CD4-positive, alpha-beta T cell (primary cell): ENCODE measurements at places on chromosomes 3 and 15.

- no peak for DNase-seq
Observed at GRCh38 chr3:3443482-3443881, 264.0 kb upstream of the CRBN start.

- DNase-seq = no peak
Observed at GRCh38 chr3:51373658-51374421, 11.3 kb upstream of the MANF start.

GRCh38 chr3:161420746-161421145, 49.4 kb upstream of the SPTSSB start:
- no peak for DNase-seq

- DNase-seq = no peak
Observed at GRCh38 chr15:69511015-69511414, 58.4 kb downstream of the RPLP1 start.

DNA sequence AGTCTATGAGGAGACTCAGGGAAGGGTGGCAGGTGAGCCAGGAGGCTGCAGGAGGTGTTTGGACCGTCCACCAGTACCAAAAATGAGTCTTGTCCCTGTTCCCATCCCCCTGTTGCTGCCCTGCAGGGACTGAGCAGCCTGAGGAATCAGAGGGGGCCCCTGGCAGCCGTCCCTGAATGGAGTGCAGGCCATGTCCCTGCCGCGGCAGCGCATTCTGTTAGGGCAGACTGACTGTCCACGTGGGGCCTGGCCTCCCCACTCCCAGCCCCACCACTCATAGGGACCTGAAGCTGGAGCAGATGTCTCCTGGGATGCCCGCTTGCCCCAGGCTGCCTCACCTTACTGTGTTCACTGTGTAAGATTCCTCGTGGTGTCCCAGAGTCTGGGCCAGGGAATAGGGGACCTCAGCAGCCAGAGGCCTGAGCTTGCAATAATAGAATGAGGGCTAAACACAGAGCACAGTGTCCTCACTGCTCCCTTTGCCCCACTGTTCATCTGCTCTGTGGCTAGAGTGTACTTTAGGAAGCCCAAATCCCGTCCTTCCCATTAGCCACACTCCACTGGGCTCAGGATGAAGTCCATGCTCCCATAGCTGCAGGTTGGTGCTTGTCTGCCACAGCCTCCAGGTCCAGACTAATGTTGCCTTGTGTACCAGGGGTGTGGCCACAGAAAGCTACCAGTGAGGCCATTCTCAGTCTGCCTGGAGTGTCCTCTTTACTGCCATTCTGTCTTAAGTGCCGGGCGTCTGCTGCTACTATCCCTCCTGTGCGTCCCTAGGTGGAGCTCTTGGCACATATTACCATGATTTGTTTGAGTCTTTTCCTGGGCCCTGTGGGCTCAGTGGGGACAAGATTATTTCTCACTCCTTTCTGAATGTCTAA, 63.2 kb downstream of the HCN4 start:
- no peak for DNase-seq

DNA sequence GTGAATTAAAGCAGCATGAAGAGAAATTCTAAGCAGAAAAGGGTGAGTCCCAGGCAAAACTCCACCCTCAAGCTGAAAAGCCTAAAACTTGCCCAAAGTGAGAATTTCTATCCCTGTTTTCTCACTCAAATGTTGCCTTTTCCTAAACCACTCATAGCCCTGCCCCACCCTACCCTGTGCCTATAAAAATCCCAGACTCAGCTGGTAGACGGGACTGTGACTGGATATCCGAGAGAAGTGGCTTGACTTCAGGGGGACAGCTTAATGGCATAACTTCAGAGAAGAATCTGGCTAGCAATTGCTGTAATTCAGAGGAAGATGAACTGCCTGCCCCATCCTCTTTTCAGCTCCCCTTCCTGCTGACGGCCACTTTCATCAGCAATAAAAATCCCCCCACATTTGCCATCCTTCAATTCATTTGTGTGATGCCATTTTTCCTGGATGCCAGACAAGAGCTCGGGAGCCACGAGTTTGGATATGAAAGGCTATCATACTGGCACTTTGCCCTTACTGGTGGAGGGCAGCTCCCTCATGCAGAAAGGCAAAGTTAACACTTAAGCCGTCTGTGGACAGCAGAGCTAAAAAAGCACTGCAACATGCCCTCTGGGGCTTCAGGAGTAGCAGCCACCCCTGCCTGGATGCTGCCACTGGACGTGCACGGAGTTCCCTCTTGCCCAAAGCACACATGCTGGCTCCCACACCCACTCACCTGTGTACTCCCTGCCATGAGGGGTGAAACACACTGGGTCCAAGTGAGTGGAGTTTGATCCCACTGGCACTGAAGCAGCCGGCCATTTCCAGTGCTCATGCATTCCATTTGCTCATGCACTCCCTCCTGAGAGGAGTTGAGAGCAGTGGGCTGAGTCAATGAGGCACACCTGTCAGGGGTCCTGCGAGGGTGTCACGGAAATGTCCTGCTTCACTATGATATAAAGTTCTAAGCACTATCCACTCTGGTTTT, 670.6 kb downstream of the PLOD2 start:
- no peak for DNase-seq

GRCh38 chr3:52498137-52499054, 3.3 kb downstream of the STAB1 start:
- no peak for DNase-seq

DNA sequence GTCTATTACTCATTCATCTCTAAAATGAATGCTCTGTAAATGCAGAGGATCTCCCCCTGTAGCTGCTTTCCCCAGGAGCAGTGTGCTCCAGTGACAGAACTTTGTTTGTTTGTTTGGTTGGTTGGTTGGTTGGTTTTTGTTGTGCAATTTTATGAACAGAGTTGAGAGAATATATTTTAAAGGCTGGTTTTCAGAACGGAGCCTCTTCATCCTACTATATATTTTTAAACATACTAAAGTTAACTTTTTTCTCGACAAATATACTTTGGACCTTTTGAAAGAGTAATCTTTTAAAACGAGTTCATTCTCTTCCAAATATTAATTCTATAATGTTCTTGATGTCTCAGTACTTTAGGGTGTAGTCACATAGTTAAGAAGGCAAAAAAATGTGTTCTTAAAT, 20.2 kb downstream of the RYR3 start:
- no peak for DNase-seq

DNA sequence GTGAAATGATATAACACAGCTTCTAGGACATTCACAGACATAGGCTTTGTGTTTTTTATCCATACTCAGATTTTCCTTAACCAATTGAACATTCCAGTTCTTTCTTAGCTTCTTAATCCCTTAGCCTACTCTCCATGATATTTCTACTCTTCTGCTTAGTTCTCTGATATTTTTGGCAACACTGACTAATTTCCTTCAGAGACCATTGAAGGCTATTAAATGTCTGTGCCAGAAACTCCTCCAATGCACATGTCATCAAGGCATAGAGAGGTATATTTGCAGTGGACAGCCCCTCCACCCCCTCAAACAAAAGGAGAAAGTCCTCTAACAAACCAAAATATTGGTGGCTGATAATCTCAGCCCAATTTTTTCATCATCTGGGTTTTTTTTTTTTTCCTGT, 105.9 kb upstream of the TSC22D2 start:
- DNase-seq = no peak

DNA sequence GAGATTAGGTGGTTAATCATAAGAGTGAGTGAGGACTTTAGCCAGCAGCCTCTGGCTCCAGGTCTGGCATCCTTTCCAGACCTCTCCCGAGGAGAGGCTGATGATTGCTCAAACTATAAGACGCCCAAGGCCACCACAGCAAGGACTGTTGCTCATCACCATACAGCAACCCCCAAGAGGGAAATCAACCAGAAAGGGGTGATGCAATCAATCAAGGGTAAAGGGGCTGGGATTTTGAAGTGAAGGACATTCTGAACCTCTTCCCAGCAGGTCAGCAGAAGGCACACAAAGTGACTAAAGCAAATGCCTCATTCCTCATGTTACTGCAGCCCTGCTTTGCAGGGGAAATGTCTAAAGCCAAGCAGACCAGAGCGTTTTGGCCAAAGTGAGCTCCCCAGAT, 247.3 kb upstream of the IGF1R start:
- no peak for DNase-seq

DNA sequence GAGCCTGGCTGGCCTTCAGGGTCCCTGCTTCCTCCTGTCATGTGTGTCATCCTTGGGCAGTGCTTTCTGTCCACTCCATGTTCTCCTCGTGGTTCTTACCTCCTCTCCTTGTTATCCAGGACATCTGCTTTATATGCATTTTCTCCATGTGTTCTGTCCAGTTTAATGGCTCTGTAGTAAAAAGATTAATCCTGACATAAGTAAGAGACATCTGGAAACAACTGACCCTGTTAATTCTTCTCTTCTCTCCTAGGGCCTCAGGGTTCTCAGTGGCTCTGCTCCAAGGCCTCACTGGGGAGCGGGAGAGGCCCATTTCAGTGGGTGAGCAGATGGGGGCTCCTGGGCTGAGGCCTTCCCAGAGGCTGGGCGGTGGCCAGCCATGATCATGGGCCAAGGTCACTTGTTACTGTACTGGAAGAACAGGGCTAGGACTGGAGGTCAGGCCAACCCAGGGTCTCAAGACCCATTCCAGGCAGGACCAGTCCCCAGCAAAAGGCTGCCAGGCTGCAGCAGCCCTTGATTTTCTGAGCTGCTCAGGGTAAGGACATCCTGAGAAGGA, 20.2 kb upstream of the CDCP1 start:
- no peak for DNase-seq

- DNase-seq = no peak
Observed at GRCh38 chr3:487614-488013, 291.1 kb downstream of the CHL1 start.

- DNase-seq = no peak
Observed at GRCh38 chr3:119619094-119619493, 21.4 kb downstream of the PLA1A start.

GRCh38 chr3:60246361-60246760, 1004.9 kb downstream of the FHIT start:
- DNase-seq = no peak

DNA sequence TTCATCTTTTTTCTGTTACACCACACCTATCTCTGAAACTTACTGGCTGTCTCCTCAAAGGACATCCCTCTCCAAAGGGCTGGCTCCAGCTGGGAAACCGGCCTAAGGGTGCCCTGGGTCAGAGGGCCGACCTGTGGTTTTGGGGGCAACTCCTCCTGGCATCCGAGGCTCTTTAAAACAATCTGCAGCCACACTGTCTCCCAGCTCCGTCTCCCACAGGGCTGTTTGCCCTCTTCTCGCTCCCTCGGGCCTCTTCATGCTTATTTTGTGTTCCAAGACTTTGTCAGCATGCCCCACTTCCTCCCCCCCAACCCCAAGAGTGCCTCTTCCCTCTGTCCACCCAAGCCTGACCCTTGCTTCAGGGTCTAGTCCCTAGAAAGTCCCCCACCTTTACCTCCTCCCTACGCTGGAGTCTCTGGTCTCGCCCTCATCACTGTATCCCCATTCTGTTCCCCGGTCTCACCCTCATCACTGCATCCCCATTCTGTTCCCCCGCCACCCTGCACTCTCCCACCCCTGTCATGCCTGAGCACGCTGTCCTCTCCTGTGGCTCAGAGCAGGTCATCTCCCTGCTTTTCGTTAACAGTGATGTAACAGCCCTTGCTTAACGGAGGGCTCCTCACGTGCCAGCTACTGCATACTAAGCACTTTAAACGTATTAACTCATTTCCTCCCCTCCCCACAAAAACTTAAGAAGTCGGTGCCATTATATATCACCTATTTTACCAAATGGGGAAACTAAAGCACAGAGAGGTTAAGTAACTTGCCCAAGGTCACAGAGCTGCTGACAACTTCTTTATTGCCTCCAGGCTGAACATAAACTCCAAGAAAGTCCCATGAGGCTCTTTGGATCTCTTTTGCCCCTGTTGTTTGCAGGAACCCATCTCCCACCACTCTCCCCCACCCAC, 1.1 kb upstream of the CSK start:
- DNase-seq = no peak

DNA sequence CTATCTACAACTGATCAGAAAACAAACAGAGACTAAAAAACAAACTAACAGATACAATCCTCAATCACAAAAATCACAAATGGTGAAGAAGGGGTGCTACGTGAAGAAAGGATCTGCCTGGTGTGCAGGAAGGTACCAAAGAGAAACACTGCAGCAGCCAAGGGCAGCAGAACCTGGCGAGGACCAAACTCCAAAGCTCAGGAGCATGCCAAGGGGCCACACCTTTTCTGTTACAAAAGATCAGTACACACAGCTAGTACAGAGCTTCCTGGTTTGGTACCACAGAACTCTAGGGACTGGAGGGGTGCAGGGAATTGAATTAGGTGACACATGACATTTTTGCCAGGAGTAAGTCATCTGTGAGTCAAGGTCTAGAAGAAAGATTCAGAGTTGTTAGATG, 107.4 kb upstream of the GRM7 start:
- no peak for DNase-seq

GRCh38 chr15:58549013-58549784, 117.4 kb downstream of the LIPC start:
- no peak for DNase-seq

- no peak for DNase-seq
Observed at GRCh38 chr3:68172039-68172438, 517.6 kb upstream of the SUCLG2 start.

DNA sequence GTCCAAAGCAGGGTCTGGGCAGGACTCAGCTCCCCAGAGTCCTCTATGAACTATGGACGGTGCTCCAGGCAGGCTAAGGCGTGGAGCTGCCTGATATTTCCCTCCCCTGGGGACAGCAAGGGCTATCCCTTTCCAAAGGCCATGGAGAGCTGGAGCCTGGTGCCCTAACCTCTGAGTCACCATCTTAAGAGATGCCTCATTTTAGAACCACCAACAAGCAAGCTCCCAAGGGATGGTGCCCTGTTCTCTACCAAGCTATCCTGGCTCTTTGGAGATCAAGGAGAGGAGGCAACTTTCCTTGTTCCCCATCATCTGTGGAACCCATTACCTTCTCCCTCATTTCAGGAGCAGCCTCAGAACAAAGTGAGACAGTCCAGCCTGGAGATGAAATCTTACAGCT, 15.7 kb downstream of the STARD5 start:
- no peak for DNase-seq

DNA sequence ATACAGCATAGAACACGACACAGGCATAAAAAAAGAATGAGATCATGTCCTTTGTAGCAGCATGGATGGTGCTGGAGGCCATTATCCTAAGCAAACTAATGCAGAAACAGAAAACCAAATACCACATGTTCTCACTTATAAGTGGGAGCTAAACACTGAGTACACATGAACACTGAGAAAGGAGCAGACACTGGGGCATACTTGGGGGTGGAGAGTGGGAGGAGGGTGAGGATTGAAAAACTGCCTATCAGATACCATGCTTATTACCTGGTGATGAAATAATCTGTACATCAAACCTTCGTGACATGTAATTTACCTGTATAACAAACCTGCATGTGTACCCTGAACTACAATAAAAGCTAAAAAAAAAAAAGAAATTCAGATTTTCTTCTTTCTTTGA, 100.4 kb downstream of the PPM1L start:
- DNase-seq = no peak

- DNase-seq = no peak
Observed at GRCh38 chr15:27448986-27449385, 478.0 kb downstream of the GABRG3 start.

DNA sequence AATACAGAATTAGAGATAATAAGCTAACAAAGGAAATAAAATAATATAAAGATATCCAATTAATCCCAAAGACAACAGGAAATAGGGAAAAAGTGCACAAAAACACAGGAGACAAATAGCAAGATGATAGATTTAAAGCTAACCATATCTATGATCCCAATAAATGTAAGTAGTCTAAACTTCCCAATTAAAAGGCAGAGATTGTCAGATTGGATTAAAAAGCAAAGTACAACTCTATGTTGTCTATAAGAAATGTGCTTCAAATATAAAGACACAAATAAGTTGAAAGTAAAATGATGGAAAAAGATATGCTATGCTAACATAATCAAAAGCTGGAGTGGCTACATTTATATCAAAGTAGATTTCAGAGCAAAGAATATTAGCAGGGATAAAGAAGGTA, 133.1 kb upstream of the ATP2B2 start:
- DNase-seq = no peak

- no peak for DNase-seq
Observed at GRCh38 chr3:7074217-7074616, 213.3 kb downstream of the GRM7 start.
